Right atrium auricular region (tissue), 2 donors: ENCODE measurements at places on chromosomes 3 and 15. TPM values are rescaled to one million over a fixed set of nuclear protein-coding genes. Genes with fewer than 3 reads are reported as not detected.

ANKUB1 gene
- not detected for total RNA-seq

DNA sequence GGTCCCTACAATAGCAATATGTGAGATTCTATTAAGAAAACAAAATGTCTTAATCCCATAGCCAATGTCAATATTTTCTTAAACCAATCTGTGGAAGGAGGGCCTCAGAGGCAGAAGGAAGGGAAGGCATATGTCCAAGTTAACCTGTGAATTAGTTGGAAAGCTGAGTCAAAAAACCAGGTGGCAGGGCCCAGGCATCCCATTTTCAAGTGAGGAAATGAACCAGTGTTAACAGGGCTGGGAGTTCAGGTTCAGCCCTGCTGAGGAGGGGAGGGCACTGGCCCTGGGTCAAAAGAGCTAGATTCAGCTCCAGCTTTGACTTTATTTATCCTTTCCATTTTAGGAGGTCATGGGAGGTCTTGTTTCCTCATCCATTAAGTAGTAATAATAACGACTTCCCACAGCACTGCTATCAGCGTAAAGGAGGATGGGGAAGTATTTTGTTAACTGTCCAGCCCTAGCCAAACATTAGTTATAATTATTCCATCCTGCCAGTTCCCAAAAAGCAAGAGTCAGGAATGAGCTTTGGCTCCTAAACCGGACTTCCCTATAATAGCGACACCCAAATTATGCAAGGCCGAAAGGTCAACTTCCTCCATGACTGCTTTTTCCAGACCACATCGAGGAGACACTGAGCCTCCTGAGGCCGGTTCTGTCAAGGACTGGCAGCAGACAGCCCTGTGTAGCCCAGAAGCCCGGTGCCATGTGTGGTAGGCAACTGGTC lies 3.2 kb downstream of the MASP1 start:
- no peaks in the 10 kb centered on the region for H3K27me3 ChIP-seq
- no peaks in the 10 kb centered on the region for H3K36me3 ChIP-seq
- H3K4me3 ChIP-seq: no peak overlapping the region
- DNase-seq: peak; percentile 71

DNA sequence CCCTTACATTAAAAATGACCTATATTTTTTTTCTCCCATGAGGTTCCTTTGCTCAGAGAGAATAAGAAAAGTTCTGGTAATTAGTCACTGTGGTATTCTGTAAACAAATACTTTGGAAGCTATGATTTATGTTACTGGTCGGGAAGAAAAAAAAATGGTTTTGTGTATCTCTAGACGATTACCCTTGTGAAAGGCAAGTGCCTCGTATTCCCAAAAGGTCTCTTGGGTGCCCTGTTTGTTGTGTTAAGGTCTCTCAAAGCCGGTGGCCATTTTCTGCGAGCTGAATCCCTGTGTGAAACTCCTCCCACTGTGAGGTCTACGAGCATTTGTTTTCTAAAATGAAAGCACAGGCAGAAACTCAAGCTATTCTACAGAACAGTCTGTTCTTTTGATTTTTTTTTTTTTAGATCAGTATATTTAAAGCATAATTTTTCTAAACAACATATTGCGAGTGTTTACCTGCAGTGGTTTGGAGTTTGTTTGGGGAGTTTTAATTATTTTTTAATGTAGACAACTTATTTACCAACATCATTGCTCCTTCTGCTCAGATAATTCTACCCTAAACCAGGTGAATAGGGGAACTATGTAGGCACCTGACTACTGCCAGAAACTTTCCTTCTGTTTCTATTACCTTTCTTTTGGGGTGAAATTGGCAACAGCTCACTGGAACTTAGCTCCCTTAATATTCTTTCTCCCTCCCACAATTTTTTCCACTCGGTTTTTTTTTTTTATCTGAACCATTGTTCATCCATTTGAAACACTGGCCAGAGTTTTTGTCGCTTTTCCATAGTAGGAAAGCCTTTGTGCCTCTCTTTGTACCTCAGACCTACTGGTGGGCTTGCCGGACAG lies 44.0 kb downstream of the ZBTB38 start:
- H3K27me3 ChIP-seq: no peaks in the 10 kb centered on the region
- H3K4me1 ChIP-seq: peaks cover 90% of the 10 kb centered on the region
- H3K36me3 ChIP-seq: peaks cover 17% of the 10 kb centered on the region
- H3K27ac ChIP-seq: peak overlapping the region; percentile 98

LSMEM2 gene
- total RNA-seq: 10.6 TPM

GP5 gene
- 0.08 TPM for total RNA-seq

- H3K27ac ChIP-seq: no peak overlapping the region
- no peaks in the 10 kb centered on the region for H3K27me3 ChIP-seq
- no peaks in the 10 kb centered on the region for H3K4me1 ChIP-seq
- no peaks in the 10 kb centered on the region for H3K36me3 ChIP-seq
- H3K4me3 ChIP-seq: no peak overlapping the region
- no peak for DNase-seq
Measured at GRCh38 chr3:53956586-53956985, 64.9 kb upstream of the SELENOK start.

ISL2 gene
- total RNA-seq: not detected

DNA sequence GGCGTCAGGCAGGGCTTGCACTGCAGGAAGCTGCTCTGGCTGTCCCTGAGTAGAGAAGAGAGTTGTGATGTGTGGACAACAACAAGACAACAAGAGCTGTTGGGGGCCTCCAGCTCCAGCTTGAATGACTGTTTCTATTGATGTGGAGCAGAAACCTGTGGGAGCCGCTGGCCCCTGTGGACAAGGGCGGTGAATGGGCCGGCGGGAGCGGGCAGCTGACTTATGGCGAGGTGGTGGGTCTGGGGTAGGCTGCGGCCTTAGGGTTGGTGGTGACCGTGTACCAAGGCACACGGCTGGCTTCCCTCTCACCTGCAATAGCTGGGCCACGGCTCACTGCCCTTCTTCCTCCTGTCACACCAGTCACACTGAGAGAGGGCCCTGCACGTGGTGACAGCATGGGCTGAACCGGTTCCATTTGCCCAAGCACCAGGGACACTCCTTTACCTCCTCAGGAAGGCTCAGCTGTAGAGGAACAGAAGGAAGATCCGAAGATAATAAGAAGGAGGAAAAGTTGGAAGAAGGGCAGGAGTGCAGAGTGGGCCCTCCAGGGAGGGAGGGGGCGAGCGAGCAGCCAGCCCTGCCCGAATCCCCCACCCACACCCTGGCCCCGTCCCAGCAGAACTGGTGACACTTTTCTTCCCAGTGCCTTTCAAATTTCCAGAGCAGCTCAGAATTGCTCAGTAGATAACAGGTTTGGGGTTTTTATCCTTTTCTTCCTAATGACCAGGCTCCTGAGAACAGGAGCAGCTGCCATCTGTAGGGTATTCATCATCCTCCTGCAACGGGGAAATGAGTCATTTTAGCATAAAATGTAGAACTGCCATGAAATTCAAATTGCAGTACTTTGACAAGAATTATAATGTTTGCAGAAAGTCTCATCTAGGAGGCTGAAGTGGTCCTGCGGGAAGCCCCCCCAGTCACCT lies 136.9 kb downstream of the TJP1 start:
- H3K36me3 ChIP-seq: no peaks in the 10 kb centered on the region
- H3K4me1 ChIP-seq: no peaks in the 10 kb centered on the region
- H3K27ac ChIP-seq: no peak overlapping the region

DNA sequence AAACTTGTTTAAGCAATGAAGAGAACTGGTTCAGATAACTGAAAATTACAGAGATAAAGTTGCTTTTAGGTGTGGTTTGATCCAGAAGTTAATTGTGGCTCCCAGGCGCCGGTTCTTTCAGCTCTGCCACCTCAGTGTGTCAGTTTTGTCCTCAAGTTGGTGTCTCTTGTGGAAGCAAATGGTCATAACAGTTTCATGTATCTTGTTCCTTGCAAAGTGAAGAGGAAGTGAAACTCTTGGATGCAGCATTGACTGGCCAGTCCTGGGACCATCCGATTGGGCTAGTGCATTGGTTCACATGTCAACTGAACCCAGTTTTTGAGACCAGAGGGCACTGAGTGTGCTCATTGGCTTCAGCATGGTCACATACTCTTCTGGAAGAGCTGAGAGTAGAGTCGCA lies 181.4 kb upstream of the GRM7 start:
- H3K4me3 ChIP-seq: no peak overlapping the region
- H3K27me3 ChIP-seq: no peaks in the 10 kb centered on the region
- H3K4me1 ChIP-seq: no peaks in the 10 kb centered on the region
- no peak for DNase-seq
- H3K36me3 ChIP-seq: no peaks in the 10 kb centered on the region

DNA sequence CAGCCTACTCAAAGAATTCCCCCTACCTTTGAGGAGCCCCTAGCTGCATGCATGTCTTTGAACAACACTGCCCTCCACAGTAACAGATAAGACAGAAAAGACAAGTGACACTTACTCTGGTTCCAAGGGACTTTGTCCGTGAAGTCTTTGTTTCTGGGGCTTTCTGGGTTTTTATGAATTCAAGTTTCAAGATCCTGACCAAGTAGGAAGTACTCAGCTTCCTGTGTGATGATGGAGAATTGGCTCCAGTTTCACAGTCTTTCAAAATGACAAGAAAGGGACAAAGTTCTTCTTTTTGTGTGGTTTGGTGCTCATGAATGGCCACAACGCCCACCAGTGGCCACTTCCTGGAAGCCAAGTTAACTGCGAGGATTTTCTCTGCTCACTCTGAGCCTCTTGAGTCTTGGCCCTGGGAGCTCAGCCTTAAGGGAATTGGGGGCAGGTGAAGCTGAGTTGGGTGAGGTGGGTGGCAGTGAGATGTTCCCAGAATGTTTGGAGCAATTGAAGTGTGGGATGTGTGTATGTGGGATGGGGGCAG lies at the start of gene CCR1:
CCR1 (minus strand) TSS at position 147 of the 538 bp plus-strand sequence. CDS start 4,000 bp downstream, outside the sequence.
- no peak within 1 kb of the TSS for H3K27ac ChIP-seq
- no peaks in the 10 kb centered on the region for H3K4me1 ChIP-seq
- H3K27me3 ChIP-seq: no peaks in the 10 kb centered on the region
- DNase-seq: no peak
- no peaks in the 10 kb centered on the region for H3K36me3 ChIP-seq
- H3K4me3 ChIP-seq: peak within 1 kb of the TSS; percentile 19

DUOXA2 gene
- total RNA-seq: not detected
